Activated CD4-positive, alpha-beta T cell treated with anti-CD3 and anti-CD28 coated beads for 4 hours (primary cell): ENCODE measurements at places on chromosomes 6 and 20.

DNA sequence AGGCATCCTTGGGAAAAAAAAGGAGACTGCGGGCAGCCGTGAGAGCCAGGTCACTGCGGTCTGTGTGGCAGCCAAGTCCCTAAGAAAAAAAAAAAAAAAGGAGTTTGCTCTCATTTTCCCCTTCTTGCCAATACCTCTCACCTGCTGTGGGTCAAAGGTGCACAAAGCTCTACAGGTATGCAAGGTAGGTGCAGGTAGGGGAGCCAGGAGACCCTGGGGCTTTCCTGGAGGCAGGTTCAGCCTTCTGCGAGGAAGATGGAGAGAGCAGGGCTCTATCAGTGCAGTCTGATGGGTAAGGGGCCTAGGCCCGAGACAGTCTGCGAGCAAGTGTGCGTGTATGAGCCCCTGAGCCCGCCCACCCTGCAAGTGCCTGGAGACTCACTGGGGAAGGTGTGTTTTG, 12.3 kb upstream of the SNAI1 start:
- no peak for DNase-seq

GRCh38 chr6:161029195-161029809, 37.7 kb downstream of the MAP3K4 start:
- DNase-seq = no peak

DNA sequence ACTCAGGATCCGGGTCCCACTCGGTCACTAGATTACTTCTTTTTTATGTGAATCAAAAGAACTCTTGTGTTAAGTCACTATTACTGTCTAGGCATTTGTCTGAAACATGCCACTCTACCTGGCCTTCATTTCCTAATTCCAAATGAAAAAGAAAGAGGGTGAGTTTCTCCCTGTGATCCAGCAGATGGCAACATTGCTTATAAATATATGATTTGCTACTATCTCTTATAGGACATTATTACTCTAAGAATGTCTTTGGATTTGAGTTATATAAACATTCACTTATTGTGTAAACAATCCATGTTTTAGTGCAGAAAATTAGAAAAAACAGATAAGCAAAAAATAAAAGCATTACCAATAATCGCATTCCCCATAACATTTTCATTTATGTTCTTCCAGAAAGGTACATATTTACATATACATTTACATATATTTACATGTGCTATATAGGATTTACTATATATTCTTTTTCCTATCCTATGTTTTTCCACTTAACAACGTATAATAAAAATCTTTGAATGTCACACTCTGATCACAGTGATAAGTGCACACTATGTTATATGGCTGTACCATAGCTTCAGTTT, 66.9 kb downstream of the FAXC start:
- DNase-seq = no peak

- no peak for DNase-seq
These were observed 7.7 kb upstream of the IRF4 start for GRCh38 chr6:383856-384255.

DNA sequence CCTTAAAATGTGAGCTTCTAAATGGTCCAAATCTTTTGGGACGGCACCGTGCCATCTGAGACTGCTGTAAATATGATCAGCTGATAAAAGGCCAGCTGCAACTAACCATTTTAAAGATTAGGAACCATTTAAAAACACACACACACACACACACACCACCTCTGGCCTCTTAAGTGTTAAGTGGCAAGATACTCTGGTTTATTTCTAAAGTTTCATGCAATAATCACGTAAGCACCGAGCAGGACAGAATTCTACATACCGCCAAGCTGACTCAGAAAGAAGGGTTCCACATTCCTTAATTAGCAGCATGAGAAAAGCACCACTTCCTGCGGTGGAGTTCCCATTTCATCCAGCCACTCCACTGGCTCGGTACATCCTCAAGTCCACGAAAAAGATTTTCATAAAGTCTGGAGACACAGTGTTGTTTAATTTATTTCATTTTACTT, 17.8 kb upstream of the ZNF217 start:
- DNase-seq = no peak

- DNase-seq = no peak
These were observed 40.4 kb downstream of the CEBPB start for GRCh38 chr20:50230871-50231560.

- DNase-seq = no peak
These were observed 429.0 kb downstream of the PREX1 start for GRCh38 chr20:48398506-48399449.

- no peak for DNase-seq
These were observed 126.0 kb downstream of the RNASET2 start for GRCh38 chr6:166830185-166830890.

- DNase-seq = no peak
These were observed 47.2 kb downstream of the KIF13A start for GRCh38 chr6:17940151-17940792.

DNA sequence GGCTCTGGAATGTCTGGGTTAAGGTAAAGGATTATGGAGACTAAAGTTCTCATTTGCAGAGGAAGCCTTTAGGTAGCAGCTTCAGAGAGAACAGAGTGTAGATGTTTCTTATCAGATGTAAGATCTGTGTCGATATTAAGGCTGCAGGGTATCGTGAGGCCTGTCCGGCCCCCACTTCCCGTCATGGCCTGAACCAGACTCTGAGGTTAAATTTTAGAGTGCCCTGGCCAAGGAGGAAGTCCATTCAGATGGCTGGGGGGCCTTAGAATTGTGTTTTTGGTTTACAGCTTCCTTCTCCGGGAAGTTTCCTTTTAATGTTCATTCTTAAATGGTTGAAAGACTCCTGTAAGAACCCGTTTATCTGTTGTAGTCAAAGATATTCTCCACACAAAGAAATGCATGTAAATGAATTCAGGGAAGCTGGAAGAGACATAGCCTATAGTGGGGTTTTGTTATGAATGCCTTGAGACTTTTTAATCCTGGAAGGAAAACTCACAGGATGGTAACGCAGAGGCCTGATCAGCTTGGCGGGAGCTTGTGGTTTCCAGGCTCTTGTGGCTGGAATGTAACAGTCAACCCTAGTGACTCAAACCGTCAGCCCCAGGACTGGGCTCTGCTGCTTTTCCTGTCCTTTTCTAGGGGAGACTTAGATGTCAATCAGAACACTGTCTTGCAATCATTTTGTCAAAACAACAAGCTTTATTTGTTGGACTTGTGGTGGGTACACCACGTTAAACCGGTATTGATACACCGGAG, 34.7 kb downstream of the KIF25 start:
- DNase-seq = no peak

GRCh38 chr20:24066076-24066700, 77.6 kb upstream of the GGTLC1 start:
- peak; percentile 31 for DNase-seq

DNA sequence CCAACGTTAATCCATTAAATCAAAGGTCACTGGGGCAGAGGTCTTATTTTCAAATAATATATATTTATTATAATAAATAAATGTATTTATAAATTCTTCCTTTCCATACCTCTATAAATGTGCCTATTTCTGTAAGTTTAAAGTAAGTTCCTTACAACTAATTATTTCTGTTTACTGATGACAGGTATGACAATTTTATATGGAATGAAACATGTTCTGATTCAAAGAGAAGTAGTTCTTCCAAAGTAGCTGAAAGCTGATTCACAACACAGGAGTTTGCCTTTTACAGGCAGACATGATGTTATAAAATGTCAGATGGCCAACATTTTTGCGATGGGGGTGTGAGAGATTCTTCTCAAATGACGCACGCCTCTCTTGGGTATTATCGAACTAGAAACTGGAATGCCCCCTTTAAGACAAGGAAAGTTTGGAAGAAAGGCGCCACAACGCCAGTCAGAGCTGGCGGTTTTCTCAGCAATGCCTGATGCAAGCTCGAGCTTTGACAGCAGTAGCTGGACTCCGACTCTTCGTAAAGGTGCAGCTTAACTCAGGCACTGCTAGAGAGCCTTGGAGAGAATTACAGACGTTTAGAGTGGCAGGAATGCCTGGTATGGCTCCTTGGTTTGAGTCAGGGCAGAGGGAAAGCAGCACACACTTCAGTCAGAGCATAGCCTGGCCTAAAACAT, 92.1 kb downstream of the FOXC1 start:
- DNase-seq = no peak

GRCh38 chr6:1227935-1228753, 83.8 kb upstream of the FOXQ1 start:
- DNase-seq = no peak

DNA sequence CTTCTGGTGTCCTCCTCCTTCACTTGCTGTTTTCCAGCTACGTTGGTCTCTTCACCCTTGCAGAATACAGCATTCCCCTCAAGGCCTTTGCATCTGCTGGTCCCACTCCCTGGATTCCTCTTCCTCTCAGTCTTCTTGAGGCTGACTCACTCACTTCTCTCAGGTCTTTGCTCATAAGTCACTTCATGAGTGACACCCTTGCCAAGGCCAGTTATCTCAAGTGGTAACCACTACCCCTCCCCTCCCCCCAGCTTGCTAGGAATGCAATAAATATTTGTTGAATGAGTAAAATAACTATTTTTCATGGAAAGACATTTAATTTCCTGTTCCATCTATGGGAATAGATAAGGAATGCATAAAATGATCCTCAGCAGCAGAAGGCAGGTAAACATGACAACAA, 131.7 kb downstream of the PLCB4 start:
- no peak for DNase-seq

GRCh38 chr6:75608956-75609533, 7.4 kb downstream of the SENP6 start:
- no peak for DNase-seq

DNA sequence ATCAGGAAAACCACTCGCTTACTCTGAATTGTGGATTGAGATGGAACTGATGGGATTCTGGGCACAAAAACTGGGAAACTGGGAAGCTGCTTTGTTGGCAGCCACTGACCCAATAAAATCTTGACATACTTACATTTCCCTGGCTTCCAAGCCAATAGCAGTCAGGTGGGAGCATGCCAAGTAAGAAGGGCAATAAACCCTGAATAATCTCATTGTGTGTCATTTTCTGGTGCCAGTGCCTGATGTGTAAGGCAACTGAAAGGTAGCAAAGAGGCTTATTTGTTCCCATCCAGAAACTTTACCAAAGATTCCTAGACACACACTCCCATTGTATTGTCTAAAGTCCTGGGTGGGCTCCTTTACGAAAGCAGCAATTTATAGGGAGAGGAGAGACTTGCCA, 93.2 kb downstream of the TBX18 start:
- DNase-seq = no peak

DNA sequence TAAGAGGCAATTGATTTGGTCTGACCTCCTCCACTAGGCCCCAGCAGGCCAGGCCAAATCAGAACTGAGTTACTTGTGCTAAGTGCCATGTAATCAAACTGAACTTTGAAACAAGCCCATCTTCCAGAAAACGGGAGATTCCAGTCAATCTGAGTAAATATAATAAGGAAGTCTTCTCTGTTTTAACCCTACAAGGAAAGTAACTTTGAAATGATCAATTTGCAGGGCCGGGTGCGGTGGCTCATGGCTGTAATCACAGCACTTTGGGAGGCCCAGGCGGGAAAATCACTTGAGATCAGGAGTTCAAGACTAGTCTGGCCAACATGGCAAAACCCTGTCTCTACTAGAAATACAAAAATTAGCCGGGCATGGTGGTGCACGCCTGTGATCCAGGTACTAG, 2.0 kb upstream of the SHLD1 start:
- no peak for DNase-seq

- DNase-seq = no peak
These were observed 134.9 kb downstream of the PLCB1 start for GRCh38 chr20:8267009-8267408.

- no peak for DNase-seq
These were observed 30.9 kb upstream of the TULP1 start for GRCh38 chr6:35543459-35544193.

DNA sequence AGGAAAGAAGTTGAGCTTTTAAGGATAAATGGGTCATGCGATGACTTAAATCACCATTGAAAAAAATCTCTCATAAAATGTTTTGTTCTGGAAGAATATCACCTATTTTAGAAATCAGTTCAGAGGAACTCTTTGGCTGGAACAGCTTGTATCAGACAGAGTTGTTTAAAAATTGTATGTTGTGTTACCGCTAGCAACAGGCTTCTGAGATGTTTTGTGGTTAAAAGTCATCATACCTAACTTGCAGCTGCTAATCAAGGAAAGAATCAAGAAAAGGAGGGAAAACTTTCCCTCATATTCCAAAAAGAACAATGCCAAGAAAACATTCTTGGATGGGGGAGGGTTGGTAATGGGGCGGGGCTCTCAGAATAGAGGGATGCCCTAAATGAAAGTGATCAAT, 220.7 kb upstream of the CITED2 start:
- no peak for DNase-seq
